ENCODE measurements at places on chromosomes 6 and 20.

GRCh38 chr6:135323202-135323668, 142.1 kb downstream of the MYB start:
- DNase-seq: no peak

- no peak for DNase-seq
These were observed 22.3 kb downstream of the COL20A1 start for GRCh38 chr20:63315240-63315689.

DNA sequence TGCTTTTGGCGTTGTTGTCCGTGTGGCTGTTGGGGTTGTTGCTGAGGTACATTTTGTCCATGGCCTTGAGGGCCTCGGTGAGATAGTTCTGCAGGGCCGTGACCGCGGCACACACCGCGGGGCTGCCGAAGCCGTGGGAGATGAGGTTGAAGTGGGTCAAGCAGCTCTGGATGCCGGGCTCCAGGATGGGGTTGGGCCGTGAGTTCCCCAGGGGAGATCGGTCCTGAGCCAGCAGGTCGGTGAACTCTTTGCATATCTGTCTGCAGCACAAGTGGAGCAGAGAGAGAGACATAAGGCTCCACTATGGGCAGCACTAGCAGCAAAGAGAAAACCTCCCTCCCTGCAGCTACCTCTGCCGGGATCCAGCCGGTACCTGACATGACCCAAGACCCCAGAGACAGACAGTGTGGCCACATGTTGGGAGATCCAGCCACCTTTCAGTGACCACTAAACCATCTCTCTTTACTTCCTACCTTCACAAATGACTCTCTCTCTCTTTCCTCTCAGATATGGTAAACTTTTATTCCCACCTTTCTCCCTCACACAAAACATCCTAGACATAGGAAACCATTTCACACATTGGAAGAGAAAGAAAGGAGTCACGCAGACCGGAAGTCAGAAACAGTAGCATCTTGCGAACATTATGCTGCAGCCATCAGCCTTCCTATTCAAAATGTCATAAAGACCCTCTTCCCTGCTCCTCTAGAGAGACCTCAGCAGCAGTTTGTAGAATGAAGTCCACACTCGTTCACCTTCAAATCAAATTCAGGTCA, 16.2 kb downstream of the TFAP2A start:
- no peak for DNase-seq

GRCh38 chr6:74574794-74575193, 631.1 kb downstream of the COL12A1 start:
- DNase-seq: no peak

GRCh38 chr6:44772838-44773237, 385.3 kb downstream of the CDC5L start:
- DNase-seq: no peak

- no peak for DNase-seq
These were observed 361.3 kb downstream of the CD109 start for GRCh38 chr6:74057326-74057725.

- DNase-seq: peak; percentile 70
These were observed 36.7 kb upstream of the AAR2 start for GRCh38 chr20:36199345-36200257.

DNA sequence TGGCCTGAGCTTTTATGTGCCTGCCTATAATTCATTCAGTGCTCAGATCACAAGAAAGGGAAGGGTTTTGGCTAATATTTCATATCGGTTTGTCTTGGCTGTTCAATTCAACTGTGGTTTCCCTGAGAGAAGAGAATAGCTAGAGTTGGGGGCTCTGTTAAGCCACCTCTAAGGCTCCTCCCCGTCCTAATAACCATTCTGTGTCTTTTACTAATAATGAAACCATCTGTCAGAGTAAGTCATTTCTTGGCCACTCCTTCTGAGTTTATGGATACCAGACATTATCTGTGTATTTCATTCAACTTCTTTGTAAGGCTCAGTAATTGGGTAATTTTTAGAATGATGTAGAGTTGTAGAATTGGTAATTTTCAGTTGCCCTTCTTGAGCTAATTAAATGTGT, 5.2 kb downstream of the STX11 start:
- DNase-seq: no peak

DNA sequence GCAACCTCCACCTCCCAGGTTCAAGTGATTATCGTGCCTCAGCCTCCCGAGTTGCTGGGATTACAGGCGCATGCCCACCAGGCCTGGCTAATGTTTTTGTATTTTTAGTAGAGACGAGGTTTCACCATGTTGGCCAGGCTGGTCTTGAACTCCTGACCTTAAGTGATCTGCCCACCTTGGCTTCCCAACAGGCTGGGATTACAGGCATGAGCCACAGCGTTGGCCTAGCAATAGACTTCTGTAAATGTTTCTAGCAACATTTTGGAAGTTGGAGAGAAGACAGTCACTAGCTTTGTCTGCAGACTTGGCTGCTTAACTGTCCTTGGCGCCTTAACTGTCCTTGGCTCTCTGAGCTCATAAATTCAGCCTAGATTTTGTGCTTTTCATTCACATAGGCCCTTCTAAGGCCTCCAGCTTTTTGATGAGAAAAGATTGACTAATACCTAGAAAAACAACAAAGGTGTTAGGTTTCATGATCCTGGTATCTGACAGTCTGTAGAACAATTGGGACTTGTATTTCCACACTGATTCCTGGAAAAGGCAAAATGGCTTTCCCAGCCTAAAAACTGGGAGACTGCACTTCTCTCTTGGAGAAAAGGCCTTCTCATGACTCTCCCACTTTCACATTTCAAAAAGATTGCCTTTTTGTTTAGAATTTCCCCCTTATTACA, 49.7 kb downstream of the OR2B2 start:
- no peak for DNase-seq

DNA sequence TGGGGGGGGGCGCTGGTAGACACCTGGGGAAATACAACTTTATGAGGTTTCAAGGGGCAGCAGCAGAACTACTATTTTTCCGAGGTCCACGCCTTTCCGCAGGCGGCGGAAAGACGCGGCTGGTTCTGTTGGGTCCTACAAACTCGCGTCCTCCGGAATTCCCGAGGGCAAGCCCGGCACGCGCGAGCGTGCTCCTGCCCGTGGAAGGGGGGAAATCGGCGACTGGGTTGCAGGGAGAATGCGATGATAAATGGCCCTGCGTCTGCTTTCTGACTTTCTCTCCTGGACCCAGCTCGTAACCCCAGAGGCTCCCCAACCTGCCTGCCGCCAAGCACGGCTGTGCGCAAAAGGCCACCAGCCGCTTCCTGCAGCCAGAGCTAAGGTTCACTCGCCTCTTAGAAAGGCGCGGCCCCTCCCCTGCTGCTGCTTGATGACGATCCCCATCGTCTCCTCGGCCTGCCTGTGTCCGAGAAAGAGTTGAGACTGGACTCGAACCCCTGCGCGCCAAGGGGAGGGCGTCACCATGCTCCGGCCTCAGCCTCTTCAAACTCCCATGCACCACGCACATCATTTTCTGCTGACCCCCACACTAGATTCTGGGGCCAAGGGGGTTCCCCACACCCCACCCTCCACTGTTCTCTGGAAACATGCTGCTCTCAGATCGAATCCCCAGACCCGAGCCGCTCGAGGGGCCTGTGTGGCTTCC, 6.7 kb downstream of the FOXA2 start:
- DNase-seq: no peak

DNA sequence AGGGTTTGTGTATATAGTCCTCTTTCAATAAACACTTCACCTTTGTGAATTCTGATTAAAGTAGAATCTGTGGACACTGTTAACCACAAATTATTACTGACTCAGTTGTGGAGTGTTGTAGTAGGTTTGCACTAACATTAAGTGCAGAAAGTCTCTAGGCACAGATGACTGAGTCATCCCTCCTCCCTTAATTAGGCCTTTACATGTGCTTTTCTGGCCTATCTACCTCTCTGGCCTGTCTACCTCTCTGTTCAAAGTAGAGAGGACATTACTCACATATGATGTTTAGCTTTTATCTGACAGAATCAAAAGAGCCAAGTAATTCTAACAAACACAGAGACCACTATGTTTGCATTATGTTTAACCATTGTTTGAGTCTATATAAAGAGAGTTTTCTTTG, 783.0 kb downstream of the TENT5A start:
- DNase-seq: peak; percentile 72

DNA sequence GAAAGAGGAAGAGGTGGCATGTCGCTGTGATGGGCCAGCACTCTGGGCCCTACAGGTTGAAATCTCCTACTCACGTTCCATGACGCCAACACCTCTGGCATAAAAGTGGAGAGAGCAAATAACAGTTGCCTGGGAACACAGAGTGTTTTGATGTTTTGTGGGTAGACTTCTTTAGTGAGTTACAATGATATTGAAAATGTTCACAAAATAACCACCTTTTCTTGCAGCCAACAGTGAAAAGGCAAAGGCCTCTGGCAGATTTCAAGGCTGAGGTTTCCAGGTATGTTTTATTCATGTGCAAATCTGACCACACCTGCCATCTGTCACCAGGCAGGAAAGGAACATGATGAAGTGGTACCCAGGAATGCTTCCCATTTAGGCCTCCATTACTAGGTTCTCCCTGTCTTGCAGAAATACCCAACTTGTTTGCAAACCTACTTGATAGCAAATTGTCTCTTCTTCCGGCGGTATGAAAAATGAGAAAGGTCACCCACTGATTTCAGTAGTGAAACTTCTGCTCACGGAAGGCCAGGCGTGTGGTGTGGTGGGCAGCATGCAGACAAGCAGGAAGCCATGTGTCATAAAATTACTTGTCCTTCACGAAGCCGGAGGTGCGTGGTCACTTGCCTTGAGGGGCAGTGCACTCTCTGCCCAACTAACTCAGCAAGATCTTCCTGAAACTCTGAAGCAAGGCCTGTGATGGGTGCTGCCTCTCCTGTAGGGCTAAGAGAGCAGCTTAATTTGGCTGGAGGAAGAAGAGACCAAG, 299.1 kb upstream of the PRDM1 start:
- DNase-seq: no peak

DNA sequence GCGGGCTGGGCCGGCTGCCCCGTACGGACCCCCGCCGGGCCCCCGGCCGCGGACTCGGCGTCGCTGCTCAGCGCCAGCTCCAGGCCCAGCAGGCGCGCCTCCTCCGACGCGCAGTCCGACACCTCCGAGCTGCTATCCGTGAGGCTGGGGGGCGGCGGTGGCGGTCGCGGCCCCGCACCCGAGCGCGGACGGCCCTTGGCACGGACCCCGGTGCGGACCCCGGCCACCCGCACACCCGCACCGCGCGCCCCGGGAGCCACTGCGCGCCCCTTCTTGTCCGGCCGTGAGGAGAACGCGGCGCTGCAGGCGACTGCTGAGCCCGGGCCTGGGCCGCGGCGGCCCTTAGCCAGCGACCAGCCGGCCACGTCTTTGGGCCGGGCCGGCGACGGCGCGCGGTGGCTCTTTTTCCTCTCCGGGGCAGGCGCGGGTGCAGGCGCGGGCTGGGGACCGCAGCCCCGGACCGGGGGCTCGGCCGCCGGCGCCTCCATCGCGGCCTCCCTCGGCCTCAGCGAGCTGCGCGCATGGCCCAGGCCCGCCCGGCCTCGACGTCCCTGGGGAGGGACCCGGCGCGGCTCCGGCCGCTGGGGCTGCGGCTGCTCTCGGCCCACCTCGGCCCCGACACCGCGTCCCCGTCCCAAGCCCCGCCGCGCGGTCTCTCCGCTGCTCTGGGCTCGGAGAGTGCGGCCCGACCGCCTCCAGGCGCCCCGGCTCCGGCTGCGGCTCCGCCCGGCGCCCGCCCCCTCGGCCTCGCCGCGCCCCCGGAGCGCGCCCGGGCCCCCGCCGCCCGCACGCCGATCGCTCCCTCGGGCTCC, 12.9 kb upstream of the TLDC2 start:
- no peak for DNase-seq

GRCh38 chr6:214428-214827, 77.9 kb upstream of the DUSP22 start:
- DNase-seq: no peak

DNA sequence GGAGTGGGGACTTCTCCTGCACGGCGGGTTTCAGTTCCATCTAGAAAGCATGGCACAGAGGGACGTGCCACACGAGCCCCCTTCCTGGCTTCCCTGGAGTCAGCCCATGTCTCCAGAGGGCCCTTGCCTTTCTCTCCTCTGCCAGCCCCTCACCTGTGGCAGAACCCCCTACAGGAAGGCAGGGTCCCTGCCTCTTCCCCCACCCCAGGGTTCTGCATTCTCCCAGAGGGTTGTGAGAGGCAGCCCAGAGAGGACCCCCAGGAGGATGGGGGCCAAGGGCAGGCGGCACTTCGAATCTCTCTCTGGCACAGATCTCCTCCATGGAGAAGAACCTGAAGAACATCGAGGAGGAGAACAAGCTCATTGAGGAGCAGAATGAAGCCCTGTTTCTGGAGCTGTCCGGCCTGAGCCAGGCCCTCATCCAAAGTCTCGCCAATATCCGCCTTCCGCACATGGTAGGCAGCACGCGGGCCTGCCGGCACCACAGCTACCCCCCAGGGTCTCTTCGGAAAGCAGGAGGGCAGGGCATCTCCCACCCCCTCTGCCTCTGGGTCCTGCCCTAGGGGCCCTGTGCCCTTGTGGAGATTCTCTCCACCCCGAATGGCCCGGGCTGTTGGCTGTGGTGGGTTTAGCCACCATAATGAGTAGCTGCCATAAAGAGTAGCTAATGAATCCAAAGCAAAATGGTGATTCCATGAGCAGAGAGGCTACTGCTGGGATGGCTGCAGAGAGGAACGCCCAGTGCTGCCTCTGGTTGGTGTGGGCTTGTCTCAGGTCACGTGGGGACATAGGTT, 15.9 kb upstream of the PCMTD2 start:
- no peak for DNase-seq
